H9 (cell line): ENCODE measurements at places on chromosomes 6 and 20.

DNA sequence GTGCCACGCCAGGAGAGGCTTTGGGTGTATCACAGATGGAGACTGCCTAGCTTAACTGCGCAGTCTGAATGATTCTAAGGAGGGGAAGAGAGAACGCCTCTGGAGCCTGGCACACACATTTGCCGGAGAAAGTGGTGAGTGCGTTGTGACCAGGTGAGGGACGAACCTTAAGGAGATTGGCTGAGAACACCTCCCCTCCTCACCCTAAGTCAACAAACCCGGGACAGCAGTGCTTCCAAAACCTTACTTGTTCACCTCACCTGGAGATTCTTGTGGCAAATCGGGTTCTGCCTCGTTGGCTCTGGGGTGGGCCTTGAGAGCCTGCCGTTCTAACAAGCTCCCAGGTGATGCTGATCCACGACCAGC, 9.4 kb downstream of the SYNJ2 start:
- no peak for DNase-seq

- DNase-seq, result peak; percentile 53
Observed at GRCh38 chr6:14732844-14733757, 512.8 kb upstream of the JARID2 start.

DNA sequence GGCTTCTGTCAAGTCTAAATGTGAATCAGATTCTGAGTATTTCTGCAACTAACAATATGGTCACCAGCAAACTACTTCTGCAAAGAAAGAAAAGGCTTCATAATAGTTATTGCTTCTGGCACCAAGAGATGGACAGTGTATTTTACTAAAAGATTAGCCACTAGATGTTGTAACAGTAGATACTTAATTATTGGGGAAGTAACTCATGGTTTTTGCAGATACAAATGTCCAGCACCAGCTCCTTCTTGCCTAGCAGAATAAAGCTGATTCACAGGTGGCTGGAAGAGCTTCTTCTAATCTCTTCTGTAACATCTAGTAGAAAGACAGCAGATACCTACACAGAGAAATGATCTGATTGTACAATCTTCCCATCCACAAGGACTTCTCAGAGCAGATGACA, 21.2 kb downstream of the ATXN1 start:
- no peak for DNase-seq

DNA sequence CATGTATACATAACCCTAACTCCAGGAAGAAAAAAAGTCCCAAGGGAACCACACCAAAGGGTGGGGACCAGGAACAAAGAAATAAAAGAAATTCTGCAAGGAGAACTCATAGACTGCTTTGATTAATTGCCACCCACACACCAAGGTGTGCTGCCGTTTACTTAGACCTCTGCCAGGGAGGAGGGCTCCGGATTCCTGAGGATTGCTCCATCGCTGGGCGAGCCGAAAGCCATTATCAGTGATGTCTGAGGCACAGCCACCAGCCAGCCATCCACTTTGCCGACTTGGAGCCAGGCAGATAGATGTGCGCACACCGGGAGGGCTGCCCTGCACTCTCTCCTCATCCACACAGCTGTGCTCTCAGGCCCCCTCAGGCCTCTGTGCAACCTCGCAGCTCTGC, 272.7 kb upstream of the FOXQ1 start:
- DNase-seq, result no peak

DNA sequence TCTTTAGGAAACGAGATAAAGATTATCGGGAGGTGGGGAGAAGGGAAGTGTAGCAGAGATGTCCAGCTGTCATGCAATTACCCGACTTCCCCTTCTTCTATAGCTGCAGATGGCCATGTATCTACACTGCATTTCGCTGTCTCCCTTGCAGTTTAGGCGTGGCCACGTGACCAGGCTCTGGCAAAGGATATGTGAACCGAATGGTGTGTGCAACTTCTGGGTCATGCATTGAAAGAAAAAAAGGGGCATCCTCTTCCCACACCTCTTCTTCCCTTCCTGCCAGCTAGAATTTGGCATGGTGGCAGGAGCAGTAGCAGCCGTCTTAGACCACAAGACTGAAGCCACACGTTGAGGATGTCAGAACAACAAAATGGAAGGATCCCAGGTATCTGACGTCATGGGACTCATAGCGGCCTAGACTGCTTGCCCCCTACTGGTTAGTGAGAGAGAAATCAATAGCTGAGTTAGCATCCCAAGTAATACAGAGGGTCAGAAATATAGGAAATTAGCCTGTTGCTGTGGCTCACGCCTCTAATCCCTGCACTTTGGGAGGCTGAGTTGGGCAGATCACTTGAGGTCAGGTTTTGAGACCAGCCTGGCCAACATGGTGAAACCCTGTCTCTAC, 32.8 kb downstream of the TCF15 start:
- peak; percentile 62 for DNase-seq

DNA sequence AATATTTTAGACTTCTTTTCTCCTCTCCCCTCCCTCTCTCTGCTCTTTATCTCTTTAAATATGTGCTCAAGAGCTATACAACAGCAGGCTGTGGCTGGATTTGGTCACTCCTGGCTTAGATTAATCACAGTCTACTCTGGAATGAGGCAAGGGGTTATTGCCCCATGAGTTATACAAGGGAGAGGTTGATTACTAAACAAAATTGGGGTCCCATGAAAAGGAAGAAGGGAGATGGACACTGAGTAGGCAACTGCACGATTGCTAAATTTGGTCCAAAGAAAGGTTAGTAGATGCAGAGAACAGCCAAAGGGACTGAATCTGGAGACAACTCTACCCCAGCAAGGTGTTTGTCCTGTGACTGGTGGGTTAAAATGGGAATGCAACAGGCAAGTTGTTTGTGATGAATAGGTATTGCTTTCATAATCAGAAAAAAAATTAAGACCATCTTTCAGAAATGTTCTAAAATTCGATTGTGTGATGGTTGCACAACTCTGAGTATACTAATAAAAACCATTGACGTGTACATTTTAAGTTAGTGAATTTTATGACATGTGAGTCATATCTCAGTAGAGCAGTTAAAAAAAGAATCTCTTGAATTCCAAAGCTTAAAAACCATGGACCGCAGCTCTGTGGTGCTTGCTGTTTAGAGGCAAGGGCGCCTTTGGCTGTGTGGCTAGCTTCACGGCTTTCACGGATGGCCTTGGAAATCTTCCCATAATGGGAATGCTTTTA, 57.1 kb downstream of the KIZ start:
- DNase-seq, result no peak

DNA sequence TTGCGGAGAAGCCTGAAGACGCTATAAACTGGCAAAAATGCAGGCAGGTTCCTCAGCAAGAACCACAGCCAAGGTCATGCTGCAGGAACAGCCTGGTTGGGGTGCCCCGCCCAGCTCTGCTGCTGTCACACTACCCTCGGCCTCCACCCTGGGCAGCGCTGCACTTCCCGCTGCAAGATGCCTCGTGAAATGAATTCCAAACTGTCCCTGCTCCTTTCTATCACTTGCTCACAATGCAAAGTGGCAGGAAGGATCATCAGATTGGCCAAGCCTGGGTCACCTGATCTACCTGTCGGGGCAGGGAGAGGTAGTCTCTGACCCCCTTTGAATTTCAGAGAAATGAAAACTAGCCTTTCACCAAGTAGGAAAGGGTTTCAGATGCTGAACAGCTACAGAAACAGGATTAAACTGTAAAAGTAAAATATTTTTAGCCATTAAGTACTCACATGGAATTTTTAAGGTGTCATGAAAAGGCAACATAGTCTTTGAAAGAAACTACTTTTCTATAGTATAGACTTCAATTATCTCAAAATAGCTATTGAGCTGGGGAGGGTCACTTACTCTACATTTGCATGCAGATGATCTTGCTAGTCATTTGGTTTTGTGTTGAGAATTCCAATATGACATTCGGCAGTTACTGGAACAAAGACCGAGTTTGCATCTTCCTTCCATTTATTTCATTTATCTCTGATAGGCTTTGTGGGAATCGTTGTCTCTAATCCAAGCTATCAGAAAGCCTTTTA, 236.4 kb upstream of the ASCC3 start:
- DNase-seq, result peak; percentile 79

DNA sequence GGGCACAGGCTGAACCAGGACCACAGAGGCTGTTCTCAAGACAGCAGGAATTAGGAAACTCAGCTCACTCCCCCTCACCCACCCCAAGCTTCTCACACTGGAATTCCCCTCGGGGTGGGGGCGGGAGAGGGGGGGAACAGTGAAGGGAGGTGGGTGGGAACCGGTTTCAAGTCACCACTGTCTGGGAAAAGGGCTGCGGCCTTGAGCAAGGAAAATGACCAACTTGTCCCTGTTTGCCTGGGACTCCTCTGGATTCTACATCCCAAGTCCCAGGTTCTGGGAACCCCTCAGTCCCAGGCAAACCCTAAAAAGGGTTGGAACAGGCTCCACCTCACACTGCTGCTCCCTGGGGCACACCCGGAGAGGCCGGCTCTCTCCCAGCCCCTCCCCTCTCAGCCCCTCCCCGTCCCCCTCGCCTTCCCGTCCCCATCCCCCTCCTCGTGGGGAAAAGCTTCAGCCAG, 230.7 kb downstream of the TFAP2C start:
- DNase-seq, result peak; percentile 48

DNA sequence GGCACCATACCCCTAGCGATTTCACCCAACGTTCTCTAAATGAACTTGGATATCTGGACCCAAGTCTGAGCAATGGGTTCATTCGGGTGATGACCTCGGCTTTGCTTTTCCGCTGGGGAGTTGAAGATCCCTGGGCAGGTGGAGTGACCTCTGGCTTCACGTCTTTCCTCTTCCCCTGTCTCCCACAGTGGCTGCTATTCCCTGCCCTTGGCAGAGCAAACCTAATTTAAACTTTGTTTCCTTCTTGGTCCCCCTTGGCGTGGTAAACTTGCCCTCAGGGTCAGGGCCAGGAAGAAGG, 7.8 kb upstream of the TFAP2A start:
- no peak for DNase-seq
